ENCODE measurements at places on chromosomes 2 and 18.
A peak's percentile ranks its signal among the peaks of the same experiment; 100 is the strongest.

GRCh38 chr18:49751427-49752094 is 61.8 kb downstream of the ACAA2 start:
- DNase-seq, result no peak

DNA sequence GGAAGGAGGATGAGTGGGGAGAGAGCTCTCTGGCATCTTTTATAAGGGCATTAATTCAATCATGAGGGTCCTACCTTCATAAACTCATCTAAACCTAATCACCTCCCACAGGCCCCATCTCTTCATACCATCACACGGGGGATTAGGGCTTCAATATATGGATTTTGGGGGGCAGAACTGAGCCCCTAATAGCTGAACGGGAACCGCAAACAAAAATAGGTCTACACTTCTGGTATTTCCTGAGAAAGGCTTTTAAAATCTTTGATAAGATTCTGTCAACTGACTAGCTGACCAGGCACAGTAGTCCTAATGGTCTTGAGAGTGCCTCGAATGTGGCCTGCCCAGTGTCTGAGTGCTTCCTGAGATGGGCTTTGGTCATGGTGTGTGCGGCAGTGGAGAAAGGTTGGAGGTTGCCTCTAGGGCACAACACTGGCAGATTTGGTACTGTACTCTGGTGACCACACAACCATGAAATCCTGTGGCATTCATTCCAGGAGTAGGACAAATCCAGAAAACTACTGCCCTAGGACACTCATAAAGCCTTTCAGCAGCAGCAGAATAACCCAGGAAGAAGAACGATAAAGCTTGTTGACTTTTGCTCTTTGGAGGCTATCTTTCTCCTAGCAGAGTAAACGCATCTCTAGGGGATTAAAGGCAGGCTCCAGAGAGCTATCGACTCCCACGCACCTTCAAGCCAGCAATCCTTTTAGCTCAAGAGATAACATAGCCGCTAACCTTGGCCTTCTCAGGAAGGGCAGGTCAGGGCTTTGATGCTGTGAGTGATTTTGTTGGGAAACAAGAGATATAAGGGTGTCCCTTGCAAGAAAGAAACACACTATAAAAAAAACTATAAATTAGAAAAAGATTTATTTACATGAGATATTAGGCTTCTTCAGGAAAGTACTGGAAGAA is 12.3 kb upstream of the APOB start:
- DNase-seq, result no peak

GRCh38 chr2:130911482-130911881 is 74.8 kb downstream of the ARHGEF4 start:
- no peak for DNase-seq

- no peak for DNase-seq
Observed at GRCh38 chr2:69694894-69695849, 46.8 kb upstream of the ANXA4 start.

DNA sequence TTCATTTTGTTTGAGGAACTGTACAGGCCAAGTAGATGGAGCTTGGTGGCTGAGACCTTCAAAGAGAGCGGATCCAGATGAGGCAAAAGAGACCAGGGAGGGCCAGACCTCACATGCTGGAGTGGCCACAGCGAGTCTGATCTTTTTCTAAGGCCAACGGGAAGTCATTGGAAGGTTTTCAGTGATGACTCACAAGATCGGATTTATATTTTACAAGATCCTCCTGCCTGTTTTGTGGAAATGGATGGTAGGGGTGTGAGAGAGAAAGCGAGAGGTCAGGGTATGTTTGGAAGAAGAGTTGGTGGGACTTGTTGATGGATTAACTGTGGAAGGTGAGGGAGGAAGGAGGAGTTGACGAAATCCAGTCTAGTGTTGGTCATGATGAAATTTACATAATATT is 44.6 kb upstream of the TUBA3D start:
- no peak for DNase-seq

DNA sequence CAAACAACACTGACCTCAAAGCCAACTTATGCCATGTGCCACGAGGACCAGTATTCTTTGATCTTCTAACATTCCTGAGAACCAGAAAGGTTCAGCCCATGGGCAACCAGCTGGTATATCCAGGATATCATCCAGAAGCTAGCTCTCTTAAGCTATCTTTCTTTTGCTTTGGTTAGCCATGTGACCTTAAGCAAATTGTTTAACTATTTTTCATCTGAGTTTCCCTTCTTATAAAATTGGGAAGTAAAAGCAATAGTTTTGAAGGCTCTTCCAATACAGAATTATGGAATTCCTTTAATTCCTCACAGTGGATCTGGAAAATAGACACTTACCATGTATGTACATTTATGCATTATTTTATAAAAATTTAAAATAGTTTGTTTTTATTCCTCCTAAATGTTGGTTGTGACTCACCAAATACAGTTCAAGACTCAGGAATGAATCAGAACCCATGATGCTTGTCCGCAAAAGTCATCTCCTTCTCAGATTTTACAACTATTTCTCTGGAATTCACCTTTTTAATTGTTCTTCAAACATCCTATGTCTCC is 435.7 kb downstream of the ZEB2 start:
- no peak for DNase-seq

- no peak for DNase-seq
Observed at GRCh38 chr2:205975082-205975949, 110.7 kb downstream of the INO80D start.

DNA sequence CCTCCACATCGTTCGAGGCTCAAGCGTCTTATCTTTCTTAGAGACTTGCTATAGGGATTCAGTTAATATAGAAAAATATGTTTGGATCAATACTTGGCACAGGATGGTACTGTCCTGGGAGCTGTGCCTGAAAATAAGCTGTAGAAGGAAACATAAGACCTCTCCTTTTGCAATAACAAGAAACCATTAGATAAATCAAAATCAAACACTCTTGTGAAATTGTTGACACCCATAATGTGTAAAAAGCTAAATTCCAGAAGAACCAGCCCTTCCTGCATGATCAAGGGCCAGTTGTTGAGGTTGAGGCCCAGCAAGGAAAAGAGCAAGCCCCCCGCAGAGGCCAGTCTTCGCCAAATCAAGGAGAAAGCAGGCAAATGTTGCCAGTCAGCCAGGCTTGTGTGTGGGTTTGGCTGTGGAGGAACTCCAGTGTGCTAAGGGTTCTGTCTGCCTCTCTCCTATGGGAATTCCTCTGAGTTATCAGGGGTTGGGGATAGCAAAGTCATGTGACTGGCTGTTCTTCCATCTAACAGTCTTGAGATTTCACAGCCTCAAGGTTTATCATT is 185.7 kb downstream of the ACKR3 start:
- DNase-seq, result no peak

GRCh38 chr2:232886176-232886575 is 16.1 kb downstream of the SNORC start:
- peak; percentile 43 for DNase-seq

DNA sequence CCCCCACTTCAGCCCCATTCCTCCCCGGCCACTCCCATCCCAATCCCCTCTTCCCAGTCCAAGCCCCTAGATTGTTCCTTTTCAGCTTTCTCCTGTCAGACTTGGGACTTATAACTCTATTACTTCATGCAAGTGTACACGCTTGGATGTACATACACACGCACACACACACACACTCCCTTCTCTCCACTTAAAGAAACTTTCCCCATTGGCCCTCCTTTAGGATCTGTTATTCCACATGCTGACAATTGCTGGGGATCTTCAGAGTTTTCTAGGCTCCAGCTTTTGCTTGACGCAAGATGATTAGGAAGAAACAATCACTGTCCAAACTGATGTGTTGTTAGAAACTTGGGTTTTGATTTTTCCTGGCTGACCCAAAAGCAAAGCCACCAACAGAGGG is 75.4 kb downstream of the CDK15 start:
- DNase-seq, result no peak

- no peak for DNase-seq
Observed at GRCh38 chr2:238239543-238239862, 335 bp downstream of the HES6 start.

GRCh38 chr2:126449677-126450076 is 206.3 kb upstream of the GYPC start:
- no peak for DNase-seq

- no peak for DNase-seq
Observed at GRCh38 chr2:65282477-65283053, 54.9 kb downstream of the ACTR2 start.

- no peak for DNase-seq
Observed at GRCh38 chr2:146818122-146818521, 1026.7 kb upstream of the ACVR2A start.

DNA sequence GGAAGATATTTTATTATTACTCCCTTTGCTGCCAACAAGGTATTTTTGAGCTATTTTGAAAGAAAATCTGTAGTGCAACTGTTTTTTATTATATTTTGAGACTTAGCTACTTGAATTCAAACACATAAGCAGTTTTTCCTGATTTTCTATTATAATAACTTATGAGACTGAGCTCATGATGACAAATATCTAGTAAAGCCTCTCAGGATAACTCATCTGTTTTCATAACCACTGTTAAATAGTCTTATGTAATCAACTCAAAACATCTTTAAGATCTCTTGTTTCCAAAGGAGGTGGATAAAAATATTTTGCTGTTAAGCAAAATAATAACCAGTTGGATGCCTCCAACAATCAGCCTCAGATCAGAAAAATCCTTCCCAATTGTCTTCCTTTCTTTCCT is 21.9 kb upstream of the PPP1CB start:
- DNase-seq, result no peak

- DNase-seq, result no peak
Observed at GRCh38 chr2:119765433-119766002, 5.8 kb downstream of the PTPN4 start.

GRCh38 chr18:55439056-55439455 is 148.9 kb downstream of the TCF4 start:
- DNase-seq, result no peak

- DNase-seq, result no peak
Observed at GRCh38 chr2:241666627-241667400, 19.8 kb downstream of the DTYMK start.

- DNase-seq, result no peak
Observed at GRCh38 chr18:9348766-9349165, 14.2 kb downstream of the TWSG1 start.

DNA sequence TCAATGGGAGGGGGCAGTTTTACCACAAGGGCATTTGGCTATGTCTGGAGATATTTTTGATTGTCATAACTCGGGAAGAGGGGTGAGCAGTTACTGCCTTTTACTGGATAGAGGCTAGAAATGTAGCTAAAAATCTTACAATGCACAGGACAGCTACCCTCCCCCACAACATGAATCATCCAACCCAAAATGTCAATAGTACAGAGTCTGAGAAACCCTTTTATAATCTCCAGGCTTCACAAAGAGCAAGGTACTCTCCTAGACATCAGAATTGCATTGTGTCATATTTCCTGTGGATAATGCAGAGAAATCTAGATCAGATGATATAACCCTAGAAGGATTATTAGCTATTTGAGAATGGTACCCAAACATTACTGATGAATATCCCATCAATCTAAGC is 277.1 kb upstream of the NRP2 start:
- no peak for DNase-seq

- no peak for DNase-seq
Observed at GRCh38 chr2:72630767-72631166, 195.1 kb downstream of the EXOC6B start.

DNA sequence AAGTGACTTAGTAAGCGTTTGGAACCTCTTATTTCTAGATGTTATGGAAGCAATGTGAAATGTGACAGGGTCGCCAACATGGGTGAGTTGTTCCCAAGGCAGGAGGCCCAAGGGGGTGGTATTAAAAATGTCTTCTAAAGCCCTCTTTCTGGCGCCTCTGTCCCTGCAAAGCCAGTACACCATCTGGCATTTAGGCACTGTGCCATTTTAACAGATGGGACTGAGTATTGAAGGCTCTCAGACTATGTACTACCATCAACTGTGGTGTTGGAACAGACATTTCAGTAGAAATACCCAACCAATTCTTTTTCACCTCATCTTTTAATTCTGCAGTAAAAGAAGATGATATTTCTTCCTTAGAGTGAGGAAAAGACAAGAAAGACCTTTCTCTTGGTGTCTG is 384.5 kb upstream of the MMADHC start:
- peak; percentile 8 for DNase-seq

DNA sequence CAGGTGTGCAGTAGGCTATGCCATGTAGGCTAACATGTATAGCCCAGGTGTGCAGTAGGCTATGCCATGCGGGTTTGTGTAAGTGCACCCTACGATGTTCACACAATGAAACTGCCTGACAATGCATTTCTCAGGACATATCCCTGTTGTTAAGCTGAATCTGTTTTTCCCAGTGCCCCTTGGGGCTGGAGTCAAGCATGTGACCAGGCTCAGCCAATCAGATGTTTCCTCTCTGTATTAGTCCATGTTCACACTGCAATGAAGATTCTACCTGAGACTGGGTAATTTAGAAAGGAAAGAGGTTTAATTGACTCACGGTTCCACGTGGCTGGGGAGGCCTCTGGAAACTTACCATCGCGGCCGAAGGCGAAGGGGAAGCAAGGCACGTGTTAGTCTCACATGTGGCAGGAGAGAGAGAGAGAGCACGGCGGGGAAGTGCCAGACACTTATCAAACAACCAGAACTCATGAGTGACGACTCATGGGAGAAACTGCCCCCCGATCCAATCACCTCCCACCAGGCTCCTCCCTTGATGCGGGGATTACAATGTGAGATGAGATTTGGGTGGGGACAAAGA is 24.2 kb downstream of the ITM2C start:
- peak; percentile 8 for DNase-seq

DNA sequence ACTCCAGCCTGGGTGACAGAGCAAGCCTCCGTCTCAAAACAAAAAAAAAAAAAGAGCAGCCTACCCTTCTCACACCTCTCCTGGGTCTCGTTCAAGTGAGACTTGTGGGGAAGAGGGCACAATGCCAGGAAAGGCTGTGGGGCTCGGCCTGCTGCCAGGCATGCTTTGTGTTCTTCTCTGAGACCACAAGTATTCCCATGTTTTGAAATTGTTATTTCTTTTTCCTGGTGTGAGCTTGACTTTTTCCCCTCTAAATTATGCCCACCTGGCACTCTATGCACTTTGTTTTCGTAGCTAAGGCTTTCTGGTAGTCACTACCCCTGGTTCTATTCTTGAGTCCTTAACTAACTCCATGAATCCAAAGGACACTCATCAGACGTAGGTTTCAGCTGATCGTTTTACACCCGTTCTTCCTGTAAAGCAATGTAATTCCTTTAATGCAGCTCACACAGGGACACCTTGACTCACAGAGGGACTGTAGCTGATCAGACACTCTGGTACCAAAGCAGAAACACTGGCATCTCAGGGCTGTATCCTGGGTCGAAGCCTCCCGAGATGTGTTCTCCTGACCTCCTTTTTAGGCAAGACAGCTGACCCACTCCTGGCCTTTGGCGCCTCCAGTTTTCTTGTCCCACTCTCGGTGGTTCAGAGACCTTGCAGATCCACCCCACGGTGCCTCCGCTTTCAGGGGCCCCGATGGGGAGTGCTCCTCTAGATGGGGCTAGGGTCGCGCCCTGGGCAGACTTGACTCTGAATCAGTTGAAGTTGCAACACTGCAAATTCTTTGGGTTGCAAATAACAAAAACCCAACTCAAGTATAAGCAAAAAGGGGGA is 193.3 kb upstream of the AGAP1 start:
- DNase-seq, result no peak

GRCh38 chr2:33433279-33434235 is 42.9 kb upstream of the RASGRP3 start:
- no peak for DNase-seq

DNA sequence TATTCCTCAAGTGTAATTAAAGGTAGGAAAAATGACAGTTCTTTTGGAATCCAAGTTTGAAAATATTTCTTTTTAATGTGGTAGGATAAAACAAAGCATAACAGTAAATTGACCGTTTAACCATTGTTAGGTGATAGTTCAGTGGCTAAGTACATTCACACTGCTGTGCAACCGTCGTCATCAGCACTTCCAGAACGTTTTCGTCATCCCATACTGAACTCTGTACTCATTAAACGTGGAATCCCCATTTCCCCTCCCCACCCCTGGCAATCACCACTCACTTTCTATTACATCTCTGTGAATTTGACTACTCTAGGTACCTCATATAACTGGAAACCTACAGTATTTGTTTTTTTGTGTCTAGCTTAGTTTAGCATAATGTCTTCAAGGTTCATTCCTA is 32.9 kb upstream of the FZD5 start:
- DNase-seq, result no peak

Data from posterior cingulate gyrus (tissue), 11 donors.